Calu3 (cell line): ENCODE measurements at places on chromosomes 16 and 17. TPM values are rescaled to one million over a fixed set of nuclear protein-coding genes. Genes with fewer than 3 reads are reported as not detected.
A peak's percentile ranks its signal among the peaks of the same experiment; 100 is the strongest.

Gene RNF40
- 130 and 136 TPM in 2 replicates for total RNA-seq

Gene PRPF8
- total RNA-seq: 182 and 206 TPM in 2 replicates

Gene RUNDC3A
- 0.86 and 1.2 TPM in 2 replicates for total RNA-seq

Gene SLC46A1
- total RNA-seq: 13.3 and 17.0 TPM in 2 replicates

Gene AANAT
- total RNA-seq: not detected in 2 replicates

- no peak overlapping the region for H3K4me3 ChIP-seq
- H3K36me3 ChIP-seq: peaks cover 27% of the 10 kb centered on the region
- no peak for DNase-seq
- no peak overlapping the region for H3K27ac ChIP-seq
Measured at GRCh38 chr17:4557626-4558346, 2.6 kb downstream of the GGT6 start.

- no peak overlapping the region for H3K4me3 ChIP-seq
- H3K4me1 ChIP-seq: no peaks in the 10 kb centered on the region
- H3K36me3 ChIP-seq: no peaks in the 10 kb centered on the region
- H3K27me3 ChIP-seq: no peaks in the 10 kb centered on the region
- DNase-seq: no peak
Measured at GRCh38 chr16:35255816-35256215, 1796.4 kb downstream of the TP53TG3F start.

DNA sequence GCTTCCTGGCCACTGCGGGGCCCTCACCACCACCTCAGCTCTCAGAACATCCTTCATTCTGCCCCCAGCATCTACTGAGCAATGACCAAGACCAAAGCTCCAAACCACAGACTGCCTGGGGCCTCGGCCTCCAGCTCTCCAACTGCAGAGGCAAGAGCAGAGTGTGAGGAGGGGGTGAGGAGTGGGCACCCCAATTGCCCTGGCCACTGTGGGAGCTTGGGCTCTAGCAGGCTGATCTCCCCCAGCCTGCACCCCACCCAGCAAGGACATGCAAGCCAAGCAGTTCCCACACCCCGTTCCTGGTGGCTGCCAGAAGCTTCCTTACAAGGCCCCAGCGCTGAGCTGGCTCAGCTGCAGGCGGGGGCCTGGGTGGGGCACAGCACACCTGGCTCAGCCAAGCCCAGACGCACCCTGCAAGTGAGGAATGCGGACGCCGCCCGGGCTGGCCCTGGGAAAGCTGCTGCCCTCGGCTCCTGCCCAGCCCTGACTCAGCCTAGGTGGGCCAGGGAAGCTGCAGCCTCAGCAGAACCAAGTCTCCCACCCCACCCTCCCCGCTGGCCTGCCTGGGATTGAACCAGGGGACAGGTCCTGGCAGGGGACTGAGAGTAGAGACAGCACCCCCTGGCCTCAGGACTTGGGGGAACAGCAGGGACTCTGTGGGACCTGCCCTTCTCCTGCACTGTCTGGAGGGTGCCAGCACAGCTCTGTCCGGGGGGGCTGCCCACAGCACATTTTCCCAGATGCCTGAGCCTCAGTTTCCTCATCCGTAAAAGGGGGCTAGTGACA, 29.7 kb upstream of the KRT17 start:
- peak; percentile 99 for DNase-seq
- H3K4me3 ChIP-seq: no peak overlapping the region
- H3K36me3 ChIP-seq: peaks cover 11% of the 10 kb centered on the region
- H3K27me3 ChIP-seq: no peaks in the 10 kb centered on the region
- H3K27ac ChIP-seq: peak overlapping the region; percentile 82

DNA sequence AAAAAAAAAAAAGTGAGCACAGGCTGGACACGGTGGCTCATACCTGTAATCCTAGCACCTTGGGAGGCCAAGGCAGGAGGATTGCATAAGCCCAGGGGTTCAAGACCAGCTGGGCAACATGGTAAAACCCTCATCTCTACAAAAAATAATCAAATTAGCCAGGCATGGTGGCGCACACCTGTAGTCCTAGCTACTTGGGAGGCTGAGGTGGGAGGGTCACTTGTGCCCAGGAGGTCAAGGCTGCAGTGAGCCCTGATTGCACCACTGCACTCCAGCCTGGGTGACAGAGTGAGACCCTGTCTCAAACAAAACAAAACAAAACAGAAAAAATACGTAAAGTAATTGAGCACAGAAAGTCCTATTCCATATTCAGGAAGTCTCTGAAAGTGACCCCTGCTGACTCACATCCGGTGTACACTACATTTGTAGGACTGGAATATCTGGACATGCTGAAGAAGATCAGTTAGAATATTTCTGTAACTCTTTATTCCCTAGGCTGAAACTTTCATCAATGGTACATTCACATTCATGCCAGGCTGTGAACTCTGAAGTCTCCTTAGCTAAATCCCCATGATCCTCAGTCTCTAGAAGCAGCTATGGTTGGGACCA, 66.0 kb upstream of the HAS3 start:
- peak; percentile 39 for DNase-seq
- H3K27ac ChIP-seq: peak overlapping the region; percentile 40
- no peaks in the 10 kb centered on the region for H3K27me3 ChIP-seq
- no peak overlapping the region for H3K4me3 ChIP-seq
- no peaks in the 10 kb centered on the region for H3K36me3 ChIP-seq
